DMS 273 treated with DMSO at 0.1 percent for 48 hours (cell line): ENCODE measurements at places on chromosomes 3 and 15.
A peak's percentile ranks its signal among the peaks of the same experiment; 100 is the strongest.

- no peak for DNase-seq
Observed at GRCh38 chr15:25852661-25853524, 10.2 kb downstream of the ATP10A start.

DNA sequence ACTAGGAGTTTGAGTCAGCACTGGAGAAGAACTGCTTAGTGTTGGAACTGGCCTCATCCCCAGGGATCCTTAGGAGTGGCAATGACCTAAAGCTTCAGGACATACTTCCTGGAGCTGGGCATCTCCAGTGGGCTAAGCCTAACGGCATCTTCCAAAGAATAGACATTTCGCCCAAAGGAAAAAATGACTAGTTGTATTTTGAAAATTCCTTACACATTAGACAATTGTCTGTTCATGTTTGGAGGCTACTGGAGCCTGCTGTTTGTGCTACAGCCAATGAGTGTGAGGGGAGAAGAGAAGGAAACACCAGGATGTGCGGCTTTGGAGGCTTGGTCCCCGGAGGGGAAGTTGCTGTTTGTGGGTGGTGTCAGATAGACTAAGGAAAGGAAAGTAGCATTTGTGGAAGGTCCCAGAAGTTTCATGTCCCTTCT is 77.6 kb downstream of the POLR2M start:
- DNase-seq: no peak

GRCh38 chr15:61742591-61742990 is 317.7 kb downstream of the VPS13C start:
- DNase-seq: no peak

GRCh38 chr3:120227710-120228347 is 57.2 kb downstream of the GPR156 start:
- DNase-seq: no peak

- no peak for DNase-seq
Observed at GRCh38 chr15:90591524-90591923, 61.8 kb downstream of the CRTC3 start.

DNA sequence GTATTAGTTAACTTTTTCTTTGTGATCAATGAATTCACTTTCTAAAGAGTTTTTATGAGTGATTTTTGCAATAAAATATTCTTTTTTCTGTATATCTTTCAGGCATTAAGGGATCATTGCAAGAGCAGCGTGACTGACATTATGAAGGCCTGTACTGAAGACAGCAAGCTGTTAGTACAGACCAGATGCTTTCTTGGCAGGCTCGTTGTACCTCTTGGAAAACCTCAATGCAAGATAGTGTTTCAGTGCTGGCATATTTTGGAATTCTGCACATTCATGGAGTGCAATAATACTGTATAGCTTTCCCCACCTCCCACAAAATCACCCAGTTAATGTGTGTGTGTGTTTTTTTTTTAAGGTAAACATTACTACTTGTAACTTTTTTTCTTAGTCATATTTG is 24.4 kb downstream of the SELENOT start:
- DNase-seq: peak; percentile 62

DNA sequence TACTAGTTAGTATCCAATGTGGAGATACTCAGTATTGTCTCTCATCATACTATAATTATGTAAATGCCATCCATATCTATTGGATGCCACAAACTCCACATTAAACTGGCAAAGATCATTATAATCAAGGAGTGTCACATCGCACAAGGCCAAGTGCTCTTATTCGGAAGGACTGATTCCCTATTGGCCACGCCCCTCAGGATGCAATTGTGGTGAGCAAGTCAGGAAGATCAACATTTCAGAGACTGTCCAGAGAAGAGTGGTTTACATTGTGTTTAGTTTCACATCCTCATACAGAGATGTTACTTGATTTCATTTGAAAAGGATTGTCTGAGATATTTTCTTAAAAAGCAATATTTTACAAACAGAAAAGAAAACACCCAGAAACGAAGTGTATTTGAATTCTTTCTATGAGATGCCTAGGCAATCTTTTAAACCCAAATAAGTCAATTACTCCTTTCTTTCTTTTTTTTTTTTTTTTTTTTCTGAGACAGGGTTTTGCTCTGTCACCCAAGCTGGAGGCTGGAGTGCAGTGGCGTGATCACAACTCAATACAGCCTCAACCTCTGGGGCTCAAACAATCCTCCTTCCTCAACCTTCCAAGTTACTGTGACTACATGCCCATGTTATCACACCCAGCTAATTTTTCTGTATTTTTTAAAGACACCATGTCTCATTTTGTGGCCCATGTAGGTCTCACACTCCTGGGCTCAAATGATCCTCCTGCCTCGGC is 369.1 kb downstream of the RBMS3 start:
- no peak for DNase-seq

- DNase-seq: no peak
Observed at GRCh38 chr3:101158374-101158773, 162.0 kb downstream of the IMPG2 start.

DNA sequence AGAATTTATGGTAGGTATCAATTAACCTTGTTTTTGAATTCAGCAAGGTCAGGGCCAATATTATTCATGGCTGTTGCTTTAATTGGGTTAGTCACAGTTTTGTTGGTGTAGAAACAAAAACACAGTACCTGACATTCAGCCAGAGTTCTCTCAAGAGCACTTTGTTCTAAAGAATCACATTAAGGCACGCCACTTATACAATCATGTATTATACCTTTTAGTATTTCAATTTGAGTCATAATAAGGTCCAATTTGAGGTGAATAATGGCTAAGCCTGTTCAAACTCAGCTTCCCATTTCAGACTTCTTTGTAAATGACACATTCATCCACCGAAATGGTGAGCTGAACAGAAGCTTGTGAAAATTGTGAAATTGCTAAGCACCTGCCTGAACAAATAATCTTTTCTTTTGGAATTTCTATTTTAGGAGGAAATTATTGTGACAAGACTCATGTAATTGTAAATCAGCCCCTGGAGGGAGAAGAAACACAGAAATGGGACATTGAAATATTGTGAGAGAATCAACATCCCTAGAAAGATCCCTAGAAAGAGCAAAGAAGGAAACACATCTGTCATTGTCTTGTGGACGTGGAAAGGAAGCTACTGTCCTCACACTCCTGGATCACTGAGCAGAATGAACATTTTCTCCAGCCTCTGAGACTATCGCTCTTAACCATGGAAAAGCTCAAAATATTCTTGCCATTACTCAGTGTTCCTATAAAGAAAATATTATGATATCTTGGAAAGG is 29.3 kb downstream of the RIOX2 start:
- no peak for DNase-seq

- DNase-seq: no peak
Observed at GRCh38 chr15:48471073-48471472, 139.8 kb downstream of the DUT start.

DNA sequence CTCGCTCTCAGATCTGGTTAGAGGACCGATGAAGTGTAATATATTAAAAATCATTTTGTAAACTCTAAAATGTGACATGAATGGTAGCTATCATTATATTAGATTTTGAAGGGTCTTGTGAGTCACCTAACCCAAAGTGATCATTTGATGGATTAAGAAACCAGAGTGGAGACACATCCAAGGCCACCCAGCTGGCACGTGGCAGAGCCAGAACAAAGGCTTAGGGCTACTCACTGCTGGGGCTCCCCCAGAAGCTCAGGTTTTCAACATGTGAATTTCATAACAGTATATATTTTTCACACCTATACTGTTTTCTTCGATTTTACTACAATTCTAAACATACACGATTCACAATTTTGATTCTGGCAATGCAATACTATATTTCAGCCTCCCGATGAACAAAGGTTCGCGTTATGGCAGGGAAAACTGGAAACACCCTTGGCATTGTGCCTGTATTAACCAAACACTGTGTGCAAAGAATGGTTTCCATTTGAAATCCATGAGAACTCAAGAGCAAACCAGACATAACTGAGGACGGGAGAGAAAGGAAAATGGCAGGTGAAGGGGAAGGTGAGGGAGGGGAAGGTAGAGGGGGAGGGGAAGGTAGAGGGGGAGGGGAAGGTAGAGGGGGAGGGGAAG is 88.9 kb downstream of the ADAMTS17 start:
- DNase-seq: no peak

DNA sequence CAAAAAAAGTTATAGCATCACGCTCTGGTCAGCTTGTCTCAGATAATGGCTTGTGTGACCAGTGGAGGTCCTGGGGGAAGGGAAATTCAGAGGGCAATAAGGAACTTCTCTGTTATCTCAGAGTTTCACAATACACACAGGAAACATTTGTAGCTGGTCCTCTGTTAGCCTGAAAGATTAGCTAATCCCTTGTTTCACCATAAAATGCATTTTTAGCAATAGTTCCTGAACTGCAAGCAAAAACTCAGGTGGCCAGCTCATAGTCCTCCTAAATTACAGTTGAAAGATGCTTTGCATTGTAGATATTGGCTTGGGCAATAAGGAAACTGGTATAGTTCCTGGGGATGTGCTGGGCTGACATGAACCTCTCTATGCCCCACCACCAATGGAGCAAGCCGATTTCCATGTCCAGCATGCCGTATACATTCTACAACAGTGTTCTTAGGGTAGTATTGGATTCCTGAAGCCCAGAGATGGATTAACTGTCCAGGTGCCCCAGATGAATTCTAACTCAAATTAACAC is 141.5 kb upstream of the TBL1XR1 start:
- no peak for DNase-seq

DNA sequence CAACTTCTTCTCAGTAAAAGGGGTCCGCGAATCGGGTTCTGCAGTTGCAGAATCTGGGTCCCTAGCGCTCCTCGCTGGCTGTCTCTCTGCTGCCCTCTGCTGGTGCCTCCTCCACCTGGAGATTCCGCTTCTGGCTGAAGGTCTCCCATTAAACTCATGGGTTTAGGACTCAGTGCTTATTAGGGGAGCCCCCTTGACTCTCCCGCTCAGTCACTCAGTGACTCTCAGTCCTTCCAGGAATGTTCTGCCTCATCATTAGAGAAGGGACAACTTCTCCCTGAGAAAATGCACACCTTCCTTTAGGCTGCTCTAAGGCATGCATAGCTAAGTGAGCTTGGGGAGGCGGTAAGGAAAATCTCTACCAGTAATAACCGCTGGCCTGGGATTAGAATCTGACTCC is 7.1 kb downstream of the CPN2 start:
- peak; percentile 18 for DNase-seq

DNA sequence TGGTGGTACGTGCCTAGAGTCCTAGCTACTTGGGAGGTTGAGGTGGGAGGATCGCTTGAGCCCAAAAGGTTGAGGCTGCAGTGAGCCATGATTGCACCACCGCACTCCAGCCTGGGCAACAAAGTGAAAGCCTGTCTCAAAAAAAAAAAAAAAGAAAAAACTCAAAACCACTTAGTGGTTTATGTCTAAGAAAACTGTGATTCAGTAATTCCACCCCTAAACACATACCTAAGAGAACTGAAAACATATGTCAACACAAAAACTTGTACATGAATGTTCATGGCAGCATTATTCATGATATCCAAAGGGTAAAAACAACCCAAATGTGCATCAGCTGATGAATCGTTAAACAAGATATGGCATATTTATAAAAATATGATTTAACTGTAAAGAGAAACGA is 14.3 kb downstream of the SPG21 start:
- no peak for DNase-seq

DNA sequence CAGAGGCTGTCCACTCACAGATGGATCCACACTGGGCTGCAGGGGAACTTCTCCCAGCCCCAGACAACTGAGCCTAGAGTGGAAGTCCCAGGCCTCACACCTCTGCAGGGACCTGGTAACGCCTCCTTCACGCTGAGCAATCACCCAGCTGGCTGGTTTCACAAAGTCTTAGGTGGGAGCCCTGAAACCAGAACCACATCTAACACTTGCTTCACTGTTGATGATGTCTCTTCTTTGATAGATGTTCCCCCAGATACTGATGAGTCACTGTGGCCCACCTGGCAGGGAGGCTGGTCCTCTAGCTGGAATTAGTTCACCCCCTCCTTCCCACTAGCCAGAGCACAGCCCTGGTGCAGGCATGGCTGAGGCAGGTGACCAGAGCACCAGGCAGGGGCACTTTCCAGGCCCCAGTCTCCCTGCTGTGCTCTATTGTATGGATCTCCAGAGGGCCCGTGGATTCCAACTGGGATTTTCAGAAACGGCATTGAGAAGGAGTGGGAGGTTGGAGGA is 33.5 kb downstream of the MYL3 start:
- no peak for DNase-seq

DNA sequence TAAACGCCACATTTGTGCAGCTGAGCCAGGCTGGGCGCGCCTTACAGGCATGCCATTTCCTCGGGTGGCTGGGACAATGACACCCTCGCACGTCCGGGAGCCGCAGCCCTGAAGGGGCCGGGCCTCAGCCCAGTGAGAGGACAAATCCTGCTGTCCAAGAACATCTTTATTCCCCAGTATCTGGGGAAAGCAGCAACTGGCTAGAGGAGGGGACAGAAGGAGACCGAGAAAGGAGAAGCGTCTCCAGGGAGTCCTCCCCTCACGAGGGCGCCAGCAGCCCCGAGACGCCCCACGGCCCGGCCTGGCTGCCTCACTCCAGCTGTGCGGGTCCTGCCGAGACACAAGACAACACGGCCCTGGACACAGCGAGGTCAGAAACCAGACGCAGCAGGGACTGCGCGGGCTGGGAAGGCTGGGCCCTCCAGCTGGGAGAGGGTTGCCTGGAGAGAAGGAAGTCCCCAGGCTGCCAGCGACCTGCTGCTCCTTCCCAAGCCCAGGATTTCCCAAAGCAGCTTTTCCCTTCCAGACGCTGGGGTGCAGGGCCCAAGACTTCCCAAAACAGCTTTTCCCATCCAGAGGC is 130.2 kb downstream of the CHSY1 start:
- no peak for DNase-seq

- DNase-seq: peak; percentile 41
Observed at GRCh38 chr3:168974617-168975403, 688.7 kb downstream of the MECOM start.

DNA sequence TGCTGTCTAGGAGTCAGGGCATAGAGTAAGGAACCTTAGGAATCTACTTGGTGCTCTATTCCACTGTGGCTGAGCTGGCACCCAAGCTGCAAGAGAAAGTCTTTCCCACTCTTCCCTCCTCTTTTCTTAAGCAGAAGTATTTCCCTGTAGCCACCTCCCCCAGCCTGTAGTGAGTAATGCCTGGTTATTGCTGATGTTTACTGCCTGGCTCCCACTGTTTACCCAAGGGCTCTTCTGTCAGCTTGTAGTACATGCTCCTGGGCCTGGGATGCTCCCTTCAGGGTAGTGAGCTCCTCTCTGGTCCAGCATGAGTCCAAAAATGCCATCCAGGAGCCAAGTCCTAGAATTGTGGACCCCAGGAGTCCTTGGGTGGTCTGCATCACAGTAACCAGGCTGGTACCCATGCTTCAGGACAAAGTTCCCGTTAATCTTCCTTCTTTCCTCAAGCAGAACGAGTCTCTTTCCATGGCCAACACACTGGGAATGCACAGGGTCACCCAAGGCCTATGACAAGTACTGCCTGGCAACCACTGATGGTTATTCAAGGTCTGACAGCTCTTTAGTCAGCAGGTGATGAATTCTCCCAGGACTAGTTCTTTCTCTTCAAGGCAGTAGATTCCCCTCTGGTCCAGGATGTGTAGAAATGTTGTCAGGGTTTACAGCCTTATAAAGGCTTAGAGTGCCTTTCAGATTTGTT is 17.6 kb downstream of the GALK2 start:
- DNase-seq: no peak

GRCh38 chr3:36124118-36124796 is 256.0 kb upstream of the STAC start:
- no peak for DNase-seq

GRCh38 chr3:171491361-171491760 is 31.2 kb upstream of the TNIK start:
- DNase-seq: no peak

GRCh38 chr3:60206206-60206605 is 1045.0 kb downstream of the FHIT start:
- no peak for DNase-seq
